Mesothelial cell of epicardium (in vitro differentiated cells): ENCODE measurements at places on chromosomes 12 and 14.

GRCh38 chr14:81153187-81153586 is 67.6 kb downstream of the GTF2A1 start:
- no peak for DNase-seq

DNA sequence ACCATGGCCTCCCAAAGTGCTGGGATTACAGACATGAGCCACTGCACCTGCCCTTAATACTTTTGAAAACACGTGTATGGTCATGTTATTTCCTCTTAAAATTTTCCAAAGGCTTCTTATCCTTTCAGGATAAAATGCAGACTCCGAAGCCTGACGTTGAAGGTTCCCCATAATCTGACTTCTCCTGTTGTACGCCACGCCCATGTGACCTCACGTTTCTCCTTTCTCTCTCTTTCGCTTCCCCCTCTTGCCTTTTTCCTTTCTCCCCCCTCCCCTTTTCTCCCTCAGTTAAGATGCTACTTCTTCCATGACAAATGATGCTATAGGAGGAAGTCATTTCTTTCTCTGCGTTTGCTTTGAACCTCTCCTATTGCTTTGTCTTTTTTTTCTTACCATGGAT is 266.0 kb downstream of the FBXL14 start:
- no peak for DNase-seq

- no peak for DNase-seq
Observed at GRCh38 chr12:42660117-42660516, 70.6 kb upstream of the PRICKLE1 start.

DNA sequence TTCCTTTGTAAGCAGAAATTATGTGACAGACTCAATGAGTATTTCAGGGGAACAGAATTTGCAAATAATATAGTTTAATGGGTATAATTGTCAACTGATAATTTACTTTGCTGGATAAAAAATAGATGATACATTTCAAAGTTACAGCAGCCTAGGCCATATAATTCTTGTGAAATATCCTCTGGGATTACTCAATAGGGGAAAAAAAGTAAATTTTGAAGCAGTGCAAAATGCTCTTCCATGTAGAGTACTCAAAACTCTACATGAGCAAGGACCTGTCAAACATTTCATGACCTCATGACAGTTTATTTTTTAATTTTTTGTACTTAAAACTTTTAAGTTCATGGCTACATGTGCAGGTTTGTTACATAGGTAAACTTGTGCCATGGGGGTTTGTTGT is 163.3 kb downstream of the DACT1 start:
- DNase-seq: no peak

DNA sequence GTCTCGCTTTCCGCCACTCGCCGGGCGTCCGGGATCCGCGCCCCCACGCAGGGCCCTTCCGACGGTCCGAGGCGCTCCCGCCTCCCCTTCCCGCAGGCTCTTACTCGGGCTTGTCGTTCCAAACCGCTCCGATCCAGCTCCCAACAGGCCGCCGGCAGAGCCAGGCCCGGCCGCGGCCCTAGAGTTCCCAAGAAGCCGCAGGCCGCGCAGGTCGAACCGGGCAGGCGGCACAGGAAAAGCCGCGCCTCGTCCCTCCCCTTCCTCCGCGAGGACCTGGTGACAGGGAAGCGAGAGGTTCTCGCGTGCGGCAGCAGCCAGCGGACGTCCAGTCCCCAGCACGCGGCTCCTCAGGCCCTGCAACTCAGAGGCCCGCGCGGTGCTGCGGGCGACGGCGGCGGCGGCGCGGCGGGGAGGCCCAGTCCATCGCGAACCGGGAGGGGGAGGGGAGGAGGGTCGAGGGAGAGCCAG is 272 bp downstream of the HECTD1 start:
- no peak for DNase-seq

DNA sequence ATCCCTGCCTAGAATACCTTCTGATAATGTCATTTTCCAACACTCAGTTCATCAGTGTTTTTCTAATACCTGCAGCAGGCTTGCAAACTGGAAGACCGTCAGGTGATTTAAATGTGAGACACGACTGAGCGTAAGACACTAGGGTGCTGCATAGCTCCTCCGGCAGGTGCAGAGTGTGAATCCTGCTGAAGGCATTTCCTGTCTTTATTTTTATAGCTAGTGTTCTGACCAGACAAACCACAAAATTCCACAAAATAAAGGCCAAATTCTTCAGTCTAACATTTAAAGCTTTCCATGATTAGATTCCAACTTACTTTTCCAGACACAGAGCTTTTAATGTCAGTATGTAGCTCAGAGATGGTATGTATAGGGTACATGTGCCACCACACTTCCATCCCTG is 70.7 kb downstream of the BBS10 start:
- DNase-seq: no peak

DNA sequence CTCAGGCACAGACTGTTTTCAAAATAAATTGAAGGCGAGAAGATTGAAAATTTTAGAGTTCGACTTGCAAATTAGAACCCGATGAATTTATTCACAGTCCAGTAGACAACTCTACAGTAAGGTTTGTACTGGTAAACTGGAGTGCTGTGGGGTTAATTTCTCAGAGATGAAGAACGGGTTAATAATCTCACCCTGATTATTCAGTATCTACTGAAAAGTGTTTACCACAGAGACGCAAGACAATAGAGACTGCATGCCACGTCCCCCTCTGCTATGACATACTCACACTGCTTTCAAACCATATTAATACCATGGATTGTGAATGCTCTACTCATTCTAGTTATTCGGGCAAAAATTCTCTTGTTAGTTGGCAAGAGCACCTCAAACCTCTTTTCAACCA is 36.1 kb downstream of the CFL2 start:
- DNase-seq: no peak

GRCh38 chr12:59873136-59873535 is 277.3 kb downstream of the SLC16A7 start:
- DNase-seq: no peak

DNA sequence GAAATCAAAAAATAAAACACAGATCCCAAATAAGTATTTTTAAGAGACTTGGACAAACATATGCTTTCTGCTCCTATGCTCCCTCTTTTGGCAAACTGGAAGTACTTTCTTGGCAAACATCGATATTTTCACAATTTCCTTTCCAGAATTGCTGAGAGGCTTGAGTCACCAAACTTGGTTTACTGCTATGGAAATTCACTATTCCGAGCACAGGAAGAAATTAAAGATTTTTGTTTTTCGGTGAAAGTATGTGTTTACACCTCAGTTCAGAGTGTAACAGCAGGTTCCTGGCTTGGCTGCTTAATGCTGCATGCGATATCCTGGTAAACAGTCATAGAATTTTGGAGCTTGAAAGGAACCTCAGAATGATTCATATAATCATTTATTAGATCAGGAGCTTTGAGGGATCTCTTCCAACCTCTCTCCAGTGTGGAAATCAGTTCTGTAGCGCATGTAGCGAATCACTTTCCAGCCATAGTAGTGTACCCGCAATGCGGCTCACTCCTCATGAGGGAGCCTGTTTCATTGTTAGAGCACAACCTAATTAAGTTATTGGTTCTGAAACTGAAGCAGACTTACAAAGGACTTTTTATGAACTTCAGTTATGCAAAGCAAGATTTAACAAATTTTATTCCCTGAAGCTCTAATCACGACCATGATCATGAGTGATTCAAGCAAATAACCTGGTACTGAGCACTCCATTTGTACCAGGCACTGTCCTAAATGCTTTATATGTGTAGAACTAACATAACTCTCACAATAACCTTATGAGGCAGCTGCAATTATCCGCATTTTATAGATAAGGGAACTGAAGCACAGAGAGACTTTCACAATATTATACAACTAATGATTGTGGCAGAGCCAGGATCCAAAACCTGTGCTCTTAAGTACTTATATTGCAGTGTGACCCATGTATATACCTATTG is 56.4 kb upstream of the ATP2A2 start:
- DNase-seq: no peak

DNA sequence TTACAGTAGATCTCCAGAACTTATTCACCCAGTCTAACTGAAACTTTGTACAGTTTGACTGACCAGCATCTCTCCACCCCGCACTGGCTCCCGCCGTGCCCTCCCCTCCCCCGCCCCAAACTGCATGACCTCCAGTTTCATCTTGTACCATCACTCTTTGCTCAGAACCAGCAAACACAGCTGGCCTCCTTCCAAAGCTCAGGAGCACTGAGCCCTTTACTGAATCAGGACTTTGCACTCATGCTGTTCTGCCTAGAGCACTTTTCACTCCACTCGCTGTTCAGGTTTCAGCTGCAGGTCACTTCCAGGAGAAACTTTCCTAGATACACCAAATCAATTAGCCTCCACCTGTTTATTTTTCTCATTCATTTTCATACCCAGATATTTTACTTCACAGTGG is 455.3 kb upstream of the PDE3A start:
- no peak for DNase-seq

DNA sequence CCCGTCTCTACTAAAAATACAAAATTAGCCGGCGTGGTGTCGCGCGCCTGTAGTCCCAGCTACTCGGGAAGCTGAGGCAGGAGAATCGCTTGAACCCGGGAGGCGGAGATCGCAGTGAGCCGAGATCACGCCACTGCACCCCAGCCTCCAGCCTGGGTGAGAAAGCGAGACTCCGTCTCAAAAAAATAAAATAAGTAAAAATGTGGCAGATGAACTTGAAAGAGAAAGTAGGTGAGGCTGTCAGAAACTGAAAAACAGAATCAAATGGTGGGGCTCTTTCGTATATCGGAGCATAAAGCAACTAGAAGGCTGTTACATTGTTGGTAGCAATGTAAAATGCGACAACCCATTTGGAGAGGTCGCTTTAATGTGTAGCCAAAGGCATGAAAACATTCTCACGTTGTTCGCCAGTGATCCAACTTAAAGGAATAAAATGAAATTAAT is 767 bp upstream of the CCNT1 start:
- no peak for DNase-seq

- no peak for DNase-seq
Observed at GRCh38 chr12:90355711-90356355, 599.1 kb downstream of the CCER1 start.

DNA sequence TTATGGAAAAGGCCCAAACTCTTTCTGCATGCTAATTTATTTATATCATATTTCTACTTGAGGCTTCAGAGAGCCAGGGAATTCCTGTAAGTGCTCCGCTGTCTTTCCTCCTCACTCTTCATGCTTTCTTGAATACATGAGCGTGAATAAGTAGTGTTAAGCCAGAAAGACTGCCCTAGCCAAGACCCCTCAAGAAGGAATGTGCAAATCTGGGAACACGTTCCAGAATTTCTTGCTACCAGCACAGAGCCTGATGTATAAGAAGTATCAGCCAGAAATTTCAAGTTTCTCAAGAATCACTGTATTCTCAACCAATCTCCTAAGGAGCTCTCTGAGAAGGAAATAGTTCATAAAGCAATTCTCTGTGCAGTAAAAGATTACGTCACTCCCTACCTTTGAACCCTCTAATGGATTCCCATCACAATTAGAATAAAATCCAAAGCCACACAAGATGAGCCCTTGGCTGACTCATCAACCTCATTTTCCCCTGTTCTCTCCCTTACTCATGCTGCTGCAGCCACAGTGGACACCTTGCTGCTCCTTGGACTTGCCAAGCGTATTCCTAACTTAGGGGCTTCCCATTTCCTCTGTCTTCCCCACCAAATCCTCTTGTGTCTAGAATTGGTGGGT is 6.9 kb upstream of the TSPAN8 start:
- no peak for DNase-seq

DNA sequence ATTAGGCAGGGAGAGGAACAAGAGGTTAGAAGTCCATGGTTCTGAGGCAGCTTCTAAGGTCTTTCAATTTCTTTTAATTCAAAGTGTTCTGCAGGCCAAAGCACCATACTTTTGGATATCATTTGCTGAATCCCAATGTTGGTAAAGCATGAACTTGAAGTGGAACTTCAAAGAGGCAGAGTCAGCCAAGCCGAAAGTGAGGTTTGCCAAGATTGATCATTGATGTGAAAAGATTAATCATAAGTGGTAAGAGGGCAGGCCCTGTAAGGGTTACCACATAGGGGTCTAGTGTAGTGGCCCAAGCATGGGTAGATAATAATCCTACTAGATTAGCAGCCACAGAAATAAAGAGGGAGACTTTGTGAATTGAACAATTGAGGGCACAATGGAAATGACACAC is 191.7 kb upstream of the DIO2 start:
- DNase-seq: no peak

DNA sequence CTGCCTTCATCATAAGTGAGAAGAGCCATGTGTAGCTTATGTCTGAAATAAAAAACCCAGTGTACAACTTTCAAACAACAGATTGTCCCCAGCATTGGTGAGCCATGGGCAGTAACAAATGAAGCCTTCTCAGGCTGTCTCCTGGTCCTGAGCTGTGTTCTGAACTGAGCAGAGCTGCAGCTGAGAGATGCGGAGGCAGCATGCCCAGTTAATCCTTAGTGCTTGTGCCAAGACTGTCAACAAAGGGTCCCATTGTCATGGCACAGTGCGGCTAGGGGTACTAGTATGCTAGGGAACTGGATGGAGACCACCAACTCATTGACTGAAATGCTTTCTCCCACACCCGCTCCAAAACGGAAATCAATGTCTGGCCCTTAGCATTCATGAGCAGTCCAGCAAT is 154.3 kb downstream of the RMST start:
- DNase-seq: no peak
